NCI-H187 (cell line): ENCODE measurements at places on chromosomes 7 and 10.

DNA sequence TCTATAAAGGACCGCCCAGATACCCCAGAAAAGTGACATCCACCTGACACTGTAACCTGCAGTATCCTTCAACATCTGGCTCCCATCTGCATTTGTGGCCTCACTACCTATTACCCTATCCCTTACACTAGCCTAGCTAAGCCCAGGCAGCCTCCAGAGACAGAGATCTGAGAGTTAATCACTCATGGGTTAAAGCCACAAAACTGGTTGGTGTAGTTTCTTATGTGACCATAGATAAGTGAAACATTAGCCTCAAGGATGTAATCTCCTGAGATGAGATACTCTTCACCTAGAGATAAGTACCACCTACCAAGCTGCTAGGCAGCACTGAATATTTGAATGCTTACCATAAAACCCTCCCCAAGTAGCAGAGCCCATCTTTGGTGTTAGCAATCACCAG is 35.4 kb downstream of the CTTNBP2 start:
- no peak for DNase-seq

GRCh38 chr10:1607466-1607865 is 129.9 kb downstream of the ADARB2 start:
- no peak for DNase-seq

DNA sequence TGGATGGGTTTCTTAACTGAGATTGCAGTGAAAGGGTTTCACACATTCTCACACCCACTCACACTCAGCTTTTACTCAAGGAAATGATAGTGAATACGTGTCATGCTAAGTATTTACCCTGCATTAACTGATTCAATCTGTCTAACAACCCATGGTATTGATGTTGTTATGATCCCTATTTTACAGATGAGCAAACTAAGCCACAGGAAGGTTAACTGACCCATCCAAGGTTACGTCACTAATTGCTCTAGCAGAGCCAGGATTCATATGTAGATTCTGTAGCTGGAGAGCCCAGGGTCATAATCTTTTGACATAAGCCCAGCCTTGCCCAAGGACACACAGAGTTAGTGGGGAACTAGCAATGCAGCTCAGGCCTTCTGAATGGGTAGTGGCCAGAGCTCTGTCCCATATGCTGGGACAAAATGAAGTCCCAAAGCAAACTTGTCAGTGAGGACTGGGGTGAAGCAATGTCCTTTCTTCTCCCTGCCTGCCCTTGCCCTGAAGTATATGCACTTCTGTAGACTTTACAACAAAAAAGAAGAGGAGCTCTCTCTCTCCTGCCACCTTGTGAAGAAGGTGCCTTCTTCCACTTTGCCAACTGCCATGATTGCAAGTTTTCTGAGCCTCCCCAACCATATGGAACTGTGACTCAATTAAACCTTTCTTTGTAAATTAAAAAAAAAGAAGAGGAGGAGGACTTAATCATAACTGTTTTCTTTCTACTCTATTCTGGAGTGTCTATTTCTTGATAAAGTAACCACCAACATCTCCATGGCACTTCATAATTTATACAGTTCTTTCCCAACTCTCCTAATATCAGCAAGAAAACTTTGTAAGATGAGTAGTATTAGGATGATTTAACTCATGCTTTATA is 4.9 kb upstream of the CYP3A7 start:
- no peak for DNase-seq

GRCh38 chr7:103525937-103526336 is 79.9 kb upstream of the SLC26A5 start:
- DNase-seq, result no peak

- no peak for DNase-seq
Observed at GRCh38 chr7:68707958-68708357, 890.3 kb upstream of the AUTS2 start.
